ENCODE measurements at places on chromosomes 6 and 20.

DNA sequence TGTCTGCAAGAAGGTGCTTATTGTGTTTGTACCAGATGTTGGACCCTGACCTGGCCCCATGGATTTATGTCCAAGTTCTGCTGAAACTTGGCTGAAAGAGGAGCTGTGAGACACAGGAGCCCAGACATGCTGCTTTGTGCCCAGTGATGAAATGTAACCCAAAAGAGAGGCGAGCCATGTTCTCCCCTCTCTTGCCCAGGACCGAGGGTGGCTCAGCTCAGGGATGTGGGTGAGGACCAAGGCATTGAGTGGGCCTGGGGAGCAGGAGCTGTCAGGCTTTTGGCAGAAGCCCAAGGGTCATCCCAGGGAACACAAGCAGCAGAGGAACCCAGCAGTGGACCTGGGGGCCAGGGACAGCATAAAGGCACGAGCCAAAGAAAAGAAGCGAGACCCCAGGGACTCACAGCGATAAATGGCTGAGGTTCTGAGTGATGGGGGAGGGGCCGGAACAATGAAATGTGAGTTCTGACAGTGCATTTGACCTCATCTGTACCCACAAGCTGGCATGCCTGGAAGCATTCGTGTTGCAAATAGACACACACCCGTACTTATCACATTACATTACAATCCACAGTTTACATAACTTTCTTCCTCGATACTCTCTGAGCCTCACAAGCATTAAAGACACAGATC is 363.4 kb upstream of the JARID2 start:
- no peak for DNase-seq

GRCh38 chr6:50093116-50093937 is 43.6 kb upstream of the DEFB112 start:
- no peak for DNase-seq

DNA sequence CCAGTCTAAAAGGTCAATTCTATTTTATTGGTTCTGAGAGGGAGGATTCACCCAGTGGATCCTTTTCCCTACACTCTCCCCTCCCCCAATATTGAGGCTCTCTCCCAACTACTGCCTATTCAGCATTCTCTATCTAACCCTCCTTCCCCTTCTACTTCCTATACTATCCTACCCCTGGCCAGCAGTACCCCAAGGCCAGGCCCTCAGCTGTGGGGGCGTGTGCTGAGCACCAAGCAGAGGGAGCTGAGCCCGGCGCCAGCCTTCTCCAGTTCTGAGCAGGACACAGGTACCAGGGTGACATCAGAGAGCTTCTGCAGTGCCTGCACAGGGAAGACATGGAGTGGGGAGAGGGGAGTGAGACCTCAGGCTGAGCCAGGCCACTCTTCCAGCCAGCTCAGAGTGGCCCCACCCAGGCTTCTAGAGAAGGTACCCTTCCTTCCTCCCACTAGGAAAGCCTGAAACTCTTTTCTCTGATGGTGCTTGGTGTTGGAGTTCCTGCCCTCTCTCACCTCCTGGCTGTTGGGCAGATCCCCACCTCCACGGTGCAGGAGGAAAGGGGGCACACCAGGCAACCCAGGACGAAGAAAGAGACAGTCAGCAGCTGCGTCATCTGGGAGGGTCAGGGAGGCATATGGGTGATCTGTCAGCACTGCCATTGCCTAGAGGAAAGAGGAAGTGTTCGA is 1.9 kb downstream of the DDAH2 start:
- no peak for DNase-seq

DNA sequence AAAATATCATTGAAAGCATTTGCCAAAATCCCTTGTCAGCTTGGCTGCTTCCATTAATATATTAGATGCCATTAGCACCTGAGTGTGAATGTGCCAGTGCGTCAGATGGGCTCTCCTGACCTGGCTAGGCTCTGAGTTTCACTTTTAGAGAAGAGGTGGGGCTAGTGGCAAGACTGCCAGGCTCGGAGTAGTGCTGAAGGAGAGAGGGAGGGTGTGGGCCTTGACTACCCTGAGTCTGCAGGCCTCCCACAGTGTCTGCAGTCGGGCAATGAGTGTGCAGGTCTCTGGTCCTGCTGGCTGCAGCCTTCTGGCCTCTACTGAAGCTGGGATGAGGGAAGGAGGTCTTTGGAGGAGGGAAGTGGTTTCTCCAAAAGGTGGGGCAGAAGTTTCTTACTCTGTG is 34.6 kb upstream of the PNPLA1 start:
- DNase-seq = no peak

DNA sequence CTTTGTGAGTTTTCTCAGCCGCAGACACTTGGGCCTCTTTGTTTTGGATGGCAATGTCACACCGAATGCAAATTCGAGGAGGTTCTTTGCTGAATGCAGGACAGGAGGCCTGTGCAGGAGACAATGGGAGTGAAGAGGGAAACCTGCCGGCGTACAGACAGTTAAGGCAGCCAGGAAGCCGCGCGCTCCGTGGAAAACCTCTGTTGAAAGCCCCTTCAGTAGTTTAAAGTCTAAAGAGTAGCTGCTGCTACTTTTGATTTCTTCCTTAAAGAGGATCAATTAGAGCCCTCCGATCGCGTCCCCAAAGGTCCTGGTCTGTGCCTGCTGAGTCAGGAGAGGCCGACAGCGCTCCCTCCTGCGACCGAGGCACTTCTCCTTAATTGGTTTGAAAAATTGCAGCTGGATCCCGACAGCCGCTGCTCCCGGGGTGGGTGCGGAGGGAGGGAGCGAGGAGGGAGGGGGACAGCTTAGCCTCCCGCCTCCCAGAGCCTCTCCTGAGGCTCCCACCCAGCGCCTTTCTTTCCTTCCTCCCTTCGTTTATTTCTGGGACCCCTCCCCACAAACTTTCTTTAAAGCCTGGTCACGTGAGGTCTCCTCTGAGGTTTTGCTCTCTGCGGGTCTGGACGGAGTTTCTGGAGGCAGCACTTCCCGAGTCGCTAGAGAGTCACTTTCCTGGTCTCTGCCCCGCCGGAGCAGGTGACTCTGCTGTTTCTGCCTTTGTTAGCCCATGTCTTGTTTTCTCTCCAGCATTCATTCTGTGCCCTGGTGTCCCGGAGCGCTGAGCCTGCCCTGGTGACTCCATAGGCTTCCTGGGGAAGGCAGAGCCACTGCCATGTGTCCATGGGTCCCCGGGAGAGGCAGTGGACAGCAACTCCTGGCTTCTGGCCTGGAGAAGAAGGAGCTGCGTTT is 22.3 kb upstream of the RPP40 start:
- peak; percentile 53 for DNase-seq

- DNase-seq = no peak
Measured at GRCh38 chr6:2579241-2579761, 171.4 kb downstream of the MYLK4 start.

GRCh38 chr6:159627939-159628338 is 65.1 kb downstream of the SOD2 start:
- no peak for DNase-seq

DNA sequence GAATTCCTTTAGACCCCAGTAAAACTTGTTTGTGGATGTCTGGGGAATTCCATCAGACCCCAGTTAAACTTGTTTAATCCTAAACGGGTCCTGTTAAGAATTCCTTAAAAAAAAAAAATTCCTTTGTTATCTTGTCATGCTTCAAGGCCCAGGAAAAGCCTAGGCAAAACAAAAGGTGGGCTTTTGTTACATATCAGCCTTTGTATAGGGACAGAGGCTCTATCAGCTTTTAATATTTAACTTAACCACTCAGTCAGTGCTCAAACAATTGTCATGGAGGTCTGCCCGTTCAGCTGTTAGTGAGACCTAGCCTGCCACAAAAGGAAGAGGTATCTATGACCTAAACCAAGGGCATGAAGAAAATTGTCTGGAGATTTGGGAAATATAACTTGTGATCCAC is 53.1 kb downstream of the SLC22A1 start:
- DNase-seq = no peak
